ENCODE measurements at places on chromosomes 6 and 20. TPM values are rescaled to one million over a fixed set of nuclear protein-coding genes. Genes with fewer than 3 reads are reported as not detected.

MEP1A gene
- not detected for total RNA-seq

OR2B3 gene
- not detected for total RNA-seq

HLA-DPB1 gene
- 396 TPM for total RNA-seq

KHDC1 gene
- total RNA-seq = 3.0 TPM

HELZ2 gene
- total RNA-seq = 69.7 TPM

PTPRT gene
- total RNA-seq = under 0.01 TPM

C6orf141 gene
- 1.3 TPM for total RNA-seq

PKIB gene
- not detected for total RNA-seq

SLC17A3 gene
- not detected for total RNA-seq

GATA5 gene
- total RNA-seq = under 0.01 TPM

SLC39A7 gene
- 29.9 TPM for total RNA-seq

CYB5R4 gene
- total RNA-seq = 5.9 TPM

FLRT3 gene
- total RNA-seq = under 0.01 TPM

ADGRF1 gene
- 0.27 TPM for total RNA-seq

PSORS1C1 gene
- total RNA-seq = 0.27 TPM

RCAN2 gene
- under 0.01 TPM for total RNA-seq

Measured in hematopoietic multipotent progenitor cell (in vitro differentiated cells).